ENCODE measurements at places on chromosomes 7 and 10.
A peak's percentile ranks its signal among the peaks of the same experiment; 100 is the strongest.

DNA sequence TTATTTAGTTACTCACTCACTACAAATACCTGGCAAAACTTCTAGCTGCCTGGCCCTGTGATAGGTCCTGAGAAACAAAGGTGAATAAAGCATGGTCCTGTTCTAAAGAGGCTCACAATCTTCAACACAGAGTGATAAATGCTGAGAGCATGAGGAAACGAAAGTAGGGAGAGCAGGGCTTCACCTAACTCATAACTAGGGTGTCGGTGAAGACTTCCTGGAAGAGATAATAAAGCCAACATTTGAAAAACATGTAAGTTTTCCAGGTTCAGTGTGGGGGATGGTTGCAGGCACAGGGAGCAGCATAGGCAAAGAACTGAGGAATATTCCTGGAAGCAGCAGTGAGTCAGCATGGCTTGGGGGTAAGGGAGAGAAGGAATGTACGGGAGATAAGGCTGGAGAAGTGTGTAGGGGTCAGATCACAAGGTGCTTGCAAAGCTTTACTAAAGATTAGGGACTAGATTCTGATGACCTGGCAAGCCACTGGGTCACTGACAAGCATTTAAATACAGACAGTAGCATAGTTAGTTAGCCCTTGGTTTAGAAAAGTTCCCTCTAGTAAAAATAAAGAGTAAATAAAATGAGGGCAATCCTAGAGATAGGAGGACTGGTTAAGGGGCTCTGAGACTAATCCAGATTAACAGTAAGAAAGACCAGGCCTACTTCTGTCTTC, 5.1 kb downstream of the KEL start:
- no peak for DNase-seq

GRCh38 chr7:136339464-136339863, 362.3 kb upstream of the MTPN start:
- no peak for DNase-seq

GRCh38 chr10:121064491-121064890, 213.3 kb downstream of the WDR11 start:
- DNase-seq: no peak

DNA sequence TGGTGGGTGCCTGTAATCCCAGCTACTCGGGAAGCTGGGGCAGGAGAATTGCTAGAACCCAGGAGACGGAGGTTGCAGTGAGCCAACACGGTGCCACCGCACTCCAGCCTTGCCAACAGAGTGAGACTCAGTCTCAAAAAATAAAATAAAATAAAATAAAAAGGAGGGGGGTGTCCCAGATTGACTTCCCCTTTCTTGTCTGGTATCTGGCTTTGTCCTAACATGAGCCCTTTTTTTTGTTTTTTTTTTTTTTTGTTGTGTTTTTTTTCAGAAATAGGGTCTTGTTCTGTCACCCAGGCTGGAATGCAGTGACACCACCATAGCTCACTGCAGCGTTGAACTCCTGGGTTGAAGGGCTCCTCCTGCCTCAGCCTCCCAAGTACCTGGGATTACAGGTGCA, 4.7 kb downstream of the CASP2 start:
- no peak for DNase-seq

DNA sequence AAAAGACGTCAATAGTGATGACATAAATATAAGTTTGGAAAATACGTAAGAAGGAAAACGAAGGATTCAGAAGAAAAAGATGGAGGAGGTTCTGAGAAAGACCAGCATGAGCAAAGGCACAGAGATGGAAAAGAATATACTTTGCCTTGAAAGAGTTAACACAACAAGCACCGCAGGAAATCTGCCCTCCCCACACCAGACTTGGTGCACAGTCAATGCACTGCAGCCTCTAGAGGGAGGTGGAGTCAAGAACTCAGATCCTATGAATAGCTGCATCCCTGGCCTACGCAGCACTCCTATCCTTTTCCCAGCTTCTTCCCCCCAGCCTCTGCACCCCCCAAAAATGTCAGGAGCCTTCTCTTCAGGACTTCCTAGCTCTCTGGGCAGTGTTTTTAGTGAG, 1370.6 kb upstream of the LRRTM3 start:
- no peak for DNase-seq

DNA sequence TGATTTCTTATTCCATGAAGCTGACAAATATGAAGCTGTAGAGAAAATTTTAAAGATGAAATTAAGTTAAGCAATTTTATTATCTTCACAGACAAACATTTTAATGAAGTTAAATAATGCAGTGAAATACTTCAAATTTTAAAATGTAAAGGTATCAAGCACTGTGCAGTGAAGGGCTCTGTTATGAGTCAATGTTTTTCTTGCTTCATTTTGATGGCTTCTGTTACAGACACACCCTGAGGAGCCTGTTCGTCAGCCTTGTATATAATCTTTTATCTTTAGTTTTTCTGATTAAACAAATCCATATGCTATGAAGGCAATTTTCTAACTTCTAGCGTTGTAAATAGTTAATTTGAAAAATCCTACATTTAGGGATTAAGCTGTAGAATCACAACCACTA, 18.5 kb downstream of the VSTM2A start:
- DNase-seq: no peak

GRCh38 chr7:132771301-132771730, 195.0 kb upstream of the PLXNA4 start:
- DNase-seq: no peak

GRCh38 chr7:32774541-32774951, 117.0 kb downstream of the KBTBD2 start:
- no peak for DNase-seq

DNA sequence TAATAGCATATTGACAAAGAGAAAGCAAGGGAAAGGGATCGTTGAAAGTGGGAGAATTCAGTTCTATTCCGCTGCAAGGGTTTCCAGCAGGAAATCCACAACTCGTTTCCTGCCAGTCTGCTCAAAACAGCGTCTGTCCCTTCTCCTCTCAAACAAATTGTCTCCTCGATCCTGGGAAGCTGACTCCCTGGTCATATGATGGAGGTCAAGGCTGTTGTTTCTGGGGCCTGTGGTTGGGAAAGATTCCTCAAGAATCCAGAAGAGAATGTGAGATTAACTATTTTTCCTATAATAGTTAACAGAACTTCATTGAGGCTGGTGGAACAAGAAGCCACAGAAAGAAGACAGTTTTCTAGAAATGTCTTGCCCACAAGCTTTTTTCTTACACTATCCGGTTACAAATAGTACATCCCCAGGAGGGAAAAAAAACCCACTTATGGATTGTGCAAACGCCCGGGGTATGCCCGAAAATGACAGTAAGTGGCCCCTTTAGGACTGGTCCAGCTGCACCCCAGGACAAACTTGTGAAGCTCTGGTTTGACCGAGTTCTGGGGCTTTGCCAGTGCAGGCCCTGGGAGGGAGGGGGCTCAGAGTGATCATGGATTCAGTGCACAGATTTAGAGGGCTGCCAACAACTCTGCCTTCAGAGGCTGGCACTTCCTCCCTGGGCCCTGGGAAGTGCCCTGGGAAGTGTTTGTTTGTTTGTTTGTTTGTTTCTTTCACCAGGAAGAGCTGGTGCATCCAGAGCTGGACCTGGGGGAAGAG, 49.4 kb upstream of the CTBP2 start:
- DNase-seq: no peak

GRCh38 chr10:126504063-126504760, 115.9 kb upstream of the ADAM12 start:
- peak; percentile 20 for DNase-seq

- DNase-seq: no peak
Measured at GRCh38 chr7:52639126-52639525, 396.3 kb upstream of the POM121L12 start.

GRCh38 chr7:155860840-155861479, 48.7 kb upstream of the SHH start:
- peak; percentile 5 for DNase-seq

- no peak for DNase-seq
Measured at GRCh38 chr7:45888185-45888992, at the start of gene IGFBP1. TSS of gene IGFBP1 (plus strand) at chr7:45888488. CDS start at chr7:45888653, 165 bp downstream.

- no peak for DNase-seq
Measured at GRCh38 chr7:37684927-37685326, 1.4 kb downstream of the GPR141 start.

DNA sequence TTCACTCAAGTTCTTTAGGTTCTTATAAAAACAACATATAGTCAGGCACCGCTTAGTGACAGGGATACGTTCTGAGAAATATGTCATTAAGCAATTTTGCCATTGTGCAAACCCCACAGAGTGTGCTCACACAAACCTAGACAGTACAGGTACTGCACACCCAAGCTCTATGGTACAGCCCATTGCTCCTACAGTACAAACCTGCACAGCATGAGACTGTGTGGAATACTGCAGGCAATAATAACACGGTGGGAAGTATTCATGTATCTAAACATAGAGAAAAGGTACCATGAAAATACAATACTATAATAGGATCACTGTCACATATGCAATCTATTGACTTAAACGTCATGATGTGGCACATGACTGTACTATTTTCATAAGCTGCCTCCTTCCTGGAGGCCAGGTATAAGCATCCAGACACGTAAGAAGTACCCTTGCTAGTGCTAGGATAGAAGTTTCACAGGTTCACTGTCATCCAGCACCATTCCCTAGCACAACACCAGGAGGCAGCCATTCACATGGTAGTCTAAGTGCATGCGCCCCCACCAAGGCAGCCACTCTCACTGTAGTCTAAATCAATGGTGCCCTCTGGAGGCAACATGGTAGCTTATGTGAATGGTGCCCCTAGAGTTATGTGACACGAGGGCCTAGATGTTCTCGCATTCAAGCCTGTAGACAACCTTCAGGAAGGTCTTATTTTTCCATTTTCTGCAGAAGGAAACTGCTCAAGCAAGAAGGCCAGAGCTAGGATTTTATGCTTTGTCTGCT, 98.5 kb downstream of the ARHGAP22 start:
- DNase-seq: no peak

GRCh38 chr10:99232360-99232999, 3.2 kb downstream of the HPSE2 start:
- no peak for DNase-seq

- DNase-seq: no peak
Measured at GRCh38 chr7:31106303-31107105, 54.4 kb downstream of the ADCYAP1R1 start.

DNA sequence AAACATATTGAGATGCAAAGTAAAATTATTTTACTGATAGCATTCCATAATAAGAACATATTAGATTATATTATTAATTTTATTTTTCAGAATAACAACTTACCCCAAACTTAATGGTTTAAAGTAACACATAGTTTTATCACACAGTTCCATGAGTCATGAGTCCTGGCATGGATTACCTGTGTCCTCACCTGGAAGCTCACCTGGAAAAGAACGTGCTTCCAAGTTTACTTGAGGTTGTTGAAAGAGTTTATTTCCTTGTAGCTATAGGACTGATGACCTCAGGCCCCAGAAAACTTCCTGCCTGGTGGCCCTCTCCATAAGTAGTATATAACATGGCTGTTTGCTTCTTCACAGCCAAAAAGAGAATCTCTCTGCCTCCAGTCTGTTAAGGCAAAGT, 254.6 kb downstream of the TFEC start:
- no peak for DNase-seq

DNA sequence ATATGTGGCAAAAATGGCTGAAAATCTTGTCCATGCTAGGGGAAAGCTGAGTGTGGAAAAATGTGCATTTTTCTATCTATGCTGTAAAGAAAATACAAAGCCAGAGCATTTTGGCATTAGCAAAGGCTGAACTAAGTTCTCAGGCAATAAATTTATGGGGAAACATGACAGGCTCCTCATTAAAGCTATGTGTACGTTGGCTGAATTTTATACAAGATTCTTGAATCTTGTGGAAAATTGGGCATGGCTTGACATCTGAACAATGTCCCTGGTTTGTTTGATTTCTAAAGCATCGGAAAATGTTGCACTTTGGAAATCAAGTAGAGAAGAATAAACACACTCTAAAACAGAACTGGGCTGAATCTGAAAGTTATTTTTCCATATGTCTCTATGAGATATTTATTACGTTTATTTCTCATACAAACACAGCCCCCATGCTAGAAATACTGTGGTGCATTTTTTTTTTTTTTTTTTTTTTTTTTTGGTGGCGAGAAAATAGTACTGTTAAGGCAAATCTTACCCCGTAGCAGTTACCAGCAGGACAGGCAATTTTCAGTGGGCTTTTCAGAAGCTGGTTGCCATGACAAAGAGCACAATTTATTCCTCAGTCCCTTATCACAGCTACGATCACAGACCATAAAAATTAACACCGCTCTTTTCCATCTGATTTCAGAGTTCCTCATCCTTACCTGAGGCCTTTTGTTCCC, 16.9 kb downstream of the CPA1 start:
- DNase-seq: peak; percentile 75

- DNase-seq: no peak
Measured at GRCh38 chr7:105881439-105881838, 5.0 kb upstream of the ATXN7L1 start.

DNA sequence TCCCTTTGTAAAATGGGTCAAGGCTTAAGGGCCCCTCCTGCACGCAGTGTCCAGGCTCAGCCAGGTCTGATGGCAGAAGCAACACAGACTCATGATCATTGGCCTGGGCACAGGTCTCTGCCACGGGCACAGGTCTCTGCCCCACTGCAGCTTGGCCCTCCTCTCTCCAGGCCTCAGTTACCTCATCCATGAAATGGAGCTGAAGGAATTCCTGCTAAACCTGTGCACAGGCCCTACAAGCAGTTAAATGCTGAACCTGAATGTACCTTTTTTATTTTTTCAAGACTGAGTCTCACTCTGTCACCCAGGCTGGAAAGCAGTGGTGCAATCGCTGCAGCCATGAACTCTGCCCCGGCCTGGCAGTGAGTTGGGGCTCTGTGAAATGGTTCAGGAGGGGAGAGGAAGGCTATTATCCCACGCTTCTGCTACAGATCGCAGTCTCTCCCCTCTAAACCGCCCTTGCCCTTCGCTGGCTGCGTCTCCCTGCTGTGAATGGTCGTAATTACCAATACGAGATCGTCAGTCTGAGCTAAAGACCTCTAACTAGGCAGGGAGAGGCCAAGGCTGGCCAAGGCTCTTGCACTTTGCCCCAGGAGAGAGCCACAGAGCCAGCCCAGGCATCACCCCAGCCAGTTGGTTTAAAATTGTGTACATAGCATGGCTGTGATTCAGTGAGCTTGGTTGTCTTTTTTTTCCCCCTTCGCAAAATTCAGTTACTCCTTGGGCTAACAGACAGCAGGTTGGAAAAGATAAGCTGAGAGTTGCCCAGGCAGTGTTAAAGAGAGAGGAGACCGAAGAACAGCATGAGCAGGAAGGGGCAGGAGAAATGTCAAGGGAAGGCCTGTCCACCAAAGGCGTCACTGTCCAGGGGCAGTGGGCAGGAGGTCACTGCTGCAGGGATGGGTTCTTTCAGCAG, 93.0 kb upstream of the KCTD7 start:
- DNase-seq: no peak

DNA sequence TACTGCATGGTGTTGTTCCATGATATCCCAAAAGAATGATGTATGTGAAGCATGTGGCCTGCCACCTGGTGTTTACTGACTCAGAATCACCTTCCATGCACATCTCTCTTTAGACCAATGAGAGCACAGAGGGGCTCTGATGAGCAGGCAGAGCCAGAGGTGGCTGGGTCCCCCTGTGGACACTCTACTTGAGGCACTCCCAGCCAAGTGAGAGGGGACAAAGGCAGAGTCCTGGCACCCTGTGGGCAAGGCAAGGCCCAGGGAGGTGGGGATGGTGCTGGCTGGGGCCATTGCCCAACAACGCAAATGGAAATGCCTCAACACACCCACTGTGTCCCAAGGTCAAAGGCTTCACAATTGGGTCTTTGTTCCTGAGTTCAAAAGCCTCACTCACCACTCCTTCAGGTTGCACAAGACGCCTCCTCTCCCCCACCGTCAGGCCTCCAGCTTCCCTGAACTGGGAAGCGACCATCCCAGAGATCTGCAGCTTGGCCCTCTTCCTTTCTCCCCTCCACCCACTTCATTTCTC, 164.6 kb downstream of the NEURL1 start:
- DNase-seq: no peak
